ENCODE measurements at places on chromosomes 3 and 15.

DNA sequence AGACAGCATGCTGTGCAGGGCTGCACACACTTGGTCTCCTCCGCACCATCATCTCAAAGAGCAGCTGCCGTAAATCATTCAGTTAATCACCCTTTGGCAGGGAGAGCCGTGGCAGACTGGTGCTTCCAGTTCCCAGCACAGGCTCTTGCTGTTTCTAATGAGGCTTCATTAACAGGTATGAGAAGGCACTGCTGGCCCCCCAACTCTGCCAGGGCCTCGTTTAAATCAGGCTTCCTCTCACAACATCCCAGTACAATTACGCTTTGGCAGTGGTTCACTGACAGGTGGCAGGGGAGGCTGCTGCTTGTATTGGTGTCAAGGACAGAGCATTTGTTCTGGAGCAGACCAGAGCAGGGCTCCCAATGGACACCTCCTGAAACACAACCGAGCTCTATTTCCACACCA lies 77.1 kb downstream of the BFSP2 start:
- no peak for DNase-seq

GRCh38 chr3:149547413-149547812 lies 72.9 kb downstream of the TM4SF4 start:
- no peak for DNase-seq

GRCh38 chr3:151964743-151965142 lies 91.3 kb downstream of the SUCNR1 start:
- DNase-seq: no peak

DNA sequence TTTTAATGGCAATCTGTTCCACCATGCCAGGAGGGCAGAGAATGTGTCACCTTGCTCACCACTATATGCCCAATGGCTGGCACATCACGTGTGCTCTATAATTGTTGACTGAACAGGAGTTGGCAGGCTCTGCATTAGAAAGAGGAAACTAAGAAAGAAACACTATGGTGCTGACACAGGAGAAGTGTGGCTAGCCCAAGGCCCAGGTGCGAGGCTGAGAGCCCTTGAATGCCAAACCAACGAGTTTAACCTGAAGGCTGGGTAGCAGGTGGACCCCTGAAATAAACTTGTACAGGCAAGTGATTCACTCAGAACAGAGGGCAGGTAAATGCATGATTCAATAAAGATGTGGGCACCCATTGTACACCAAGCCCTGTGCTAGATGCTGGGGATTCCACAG lies 2.4 kb downstream of the CHCHD4 start:
- DNase-seq: no peak

GRCh38 chr3:122060040-122060698 lies 5.0 kb downstream of the CD86 start:
- DNase-seq: no peak

- DNase-seq: no peak
These were observed 24.1 kb downstream of the CCNL1 start for GRCh38 chr3:157135671-157136396.

DNA sequence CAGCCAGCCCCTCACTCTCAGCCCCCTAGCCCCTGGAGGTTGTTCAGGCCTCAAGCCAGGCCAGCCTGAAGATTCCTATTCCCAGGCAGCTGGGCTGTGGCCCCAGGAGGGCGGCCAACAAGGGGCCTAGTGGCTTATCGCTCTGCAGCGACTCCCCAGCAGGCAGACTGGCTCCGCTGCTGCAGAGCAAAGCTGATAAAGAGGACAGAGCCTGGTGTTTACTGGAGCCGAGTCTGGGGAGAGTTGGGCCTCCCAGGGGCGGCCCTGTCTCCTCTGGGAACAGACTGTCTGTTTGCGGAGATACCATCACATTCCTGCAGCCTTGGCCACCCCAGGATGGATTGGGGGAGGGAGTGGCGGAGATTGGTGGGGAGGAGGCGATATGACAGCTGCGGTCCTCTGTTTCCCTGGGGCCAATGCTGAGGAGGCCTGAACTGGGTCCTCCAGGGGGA lies 22.4 kb upstream of the SMAD6 start:
- DNase-seq: no peak

DNA sequence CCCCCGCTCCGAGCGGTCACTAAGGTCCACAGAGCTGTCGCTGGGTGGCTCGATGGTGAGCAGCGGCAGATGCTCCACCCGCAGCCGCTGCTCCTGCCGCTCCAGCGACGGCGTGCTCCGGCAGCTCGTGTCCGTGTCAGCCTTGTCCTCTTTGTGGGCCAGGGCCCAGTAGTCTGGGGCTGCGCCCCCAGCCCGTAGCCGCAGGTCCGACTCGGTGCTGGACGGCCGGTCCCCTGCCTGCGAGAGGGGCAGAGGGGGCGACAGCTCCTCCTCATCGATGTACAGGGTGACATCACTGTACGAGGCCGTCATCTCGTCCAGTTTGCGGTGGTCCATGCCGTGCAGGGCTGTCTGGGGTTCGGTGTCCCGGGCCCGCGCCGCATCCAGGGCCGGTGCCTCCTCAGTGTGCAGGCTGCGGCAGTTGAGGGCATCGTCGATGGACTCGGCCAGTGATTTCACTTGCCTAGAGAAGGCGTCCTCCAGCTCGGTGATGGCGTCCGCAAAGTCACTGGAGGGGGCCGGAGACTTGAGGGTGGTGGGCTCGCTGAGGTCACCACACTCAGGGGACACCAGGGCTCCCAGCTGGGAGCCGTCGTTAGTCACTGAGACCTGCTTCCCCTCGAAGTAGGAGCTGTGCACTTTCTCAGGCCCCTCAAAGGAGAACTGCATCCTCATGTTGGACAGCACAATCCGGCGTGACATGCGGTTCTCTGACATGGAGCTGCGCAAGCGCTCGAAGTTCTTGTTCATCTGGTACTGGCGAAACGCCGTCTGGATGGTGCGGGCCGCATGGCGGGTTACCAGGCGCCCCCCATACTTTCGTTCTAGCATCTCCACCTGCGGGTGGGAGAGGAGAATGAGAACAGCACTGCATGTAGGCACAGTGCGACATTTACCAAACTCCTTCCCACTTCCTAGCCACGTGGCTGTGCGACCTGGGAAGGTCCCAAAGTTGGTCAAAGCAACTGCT lies 94.8 kb upstream of the RPL32 start:
- no peak for DNase-seq

GRCh38 chr3:100149130-100149529 lies 34.8 kb upstream of the FILIP1L start:
- DNase-seq: no peak

DNA sequence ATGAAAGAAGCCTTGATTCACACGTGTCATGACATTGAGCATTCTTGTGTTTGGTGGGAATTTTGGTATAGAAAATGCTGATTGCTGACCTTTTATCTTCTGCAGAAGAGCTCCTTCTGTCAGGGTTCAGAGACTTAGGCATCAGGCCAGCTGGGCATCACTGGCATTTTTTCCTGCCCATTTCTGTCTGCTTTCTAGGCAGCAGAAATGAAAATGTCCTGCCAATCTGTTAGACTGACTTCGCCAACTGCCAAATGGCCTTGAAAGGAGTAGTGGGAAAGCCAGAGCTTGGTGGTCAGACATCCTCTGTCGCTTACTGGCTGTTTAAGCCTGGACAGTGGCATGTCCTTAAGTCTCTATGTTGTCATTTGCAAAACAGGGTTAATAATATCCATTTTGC lies 57.4 kb downstream of the EEFSEC start:
- DNase-seq: no peak
